ENCODE measurements at places on chromosomes 2 and 18.
A peak's percentile ranks its signal among the peaks of the same experiment; 100 is the strongest.

DNA sequence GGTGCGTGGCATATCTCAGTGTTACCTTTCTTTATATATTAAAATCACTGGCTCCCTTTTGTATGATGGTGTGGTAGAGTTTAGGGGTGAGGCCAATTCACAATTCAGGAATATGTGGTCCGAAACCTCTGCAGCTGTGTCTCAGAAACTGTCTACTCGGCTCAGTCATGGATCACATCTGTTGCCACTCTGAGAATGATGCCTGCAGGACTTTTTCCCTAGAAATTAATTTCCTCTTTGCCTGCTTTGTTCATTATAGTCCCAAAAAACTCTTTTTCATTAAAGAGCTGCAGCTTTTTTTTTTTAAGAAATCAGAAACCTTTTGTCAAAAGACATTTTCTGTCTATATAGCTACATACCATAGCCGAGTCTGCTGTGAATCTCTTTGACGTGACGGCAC, 104.9 kb upstream of the NFATC1 start:
- no peak for DNase-seq

GRCh38 chr2:197209742-197210408, 100.7 kb downstream of the ANKRD44 start:
- DNase-seq, result no peak

GRCh38 chr18:78793313-78794070, 186.1 kb upstream of the SALL3 start:
- no peak for DNase-seq

DNA sequence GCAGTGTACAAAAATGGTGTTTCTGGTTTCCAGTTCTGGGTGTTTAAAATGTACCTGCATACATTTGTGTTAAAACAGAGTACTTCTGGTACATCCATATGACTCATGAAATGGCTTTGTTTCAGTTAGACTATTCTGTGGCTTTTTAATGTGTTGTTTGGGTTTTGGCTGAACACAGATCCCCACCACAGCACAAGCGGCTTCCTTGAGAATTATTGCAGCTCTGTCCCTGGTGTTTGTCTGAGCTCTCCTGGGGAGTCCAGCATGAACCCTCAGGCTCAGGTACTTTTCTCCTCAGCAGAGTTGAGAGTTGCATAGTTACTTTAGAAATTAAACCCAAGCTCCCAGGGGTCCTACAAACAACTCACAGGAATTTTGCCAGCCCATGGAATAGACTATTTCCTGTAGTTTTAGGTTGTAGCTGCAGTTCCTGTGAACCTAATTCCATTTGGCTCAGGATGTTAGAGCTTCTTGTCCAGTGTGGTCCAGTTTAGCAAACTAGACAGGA, 64.8 kb upstream of the EML6 start:
- DNase-seq, result no peak

DNA sequence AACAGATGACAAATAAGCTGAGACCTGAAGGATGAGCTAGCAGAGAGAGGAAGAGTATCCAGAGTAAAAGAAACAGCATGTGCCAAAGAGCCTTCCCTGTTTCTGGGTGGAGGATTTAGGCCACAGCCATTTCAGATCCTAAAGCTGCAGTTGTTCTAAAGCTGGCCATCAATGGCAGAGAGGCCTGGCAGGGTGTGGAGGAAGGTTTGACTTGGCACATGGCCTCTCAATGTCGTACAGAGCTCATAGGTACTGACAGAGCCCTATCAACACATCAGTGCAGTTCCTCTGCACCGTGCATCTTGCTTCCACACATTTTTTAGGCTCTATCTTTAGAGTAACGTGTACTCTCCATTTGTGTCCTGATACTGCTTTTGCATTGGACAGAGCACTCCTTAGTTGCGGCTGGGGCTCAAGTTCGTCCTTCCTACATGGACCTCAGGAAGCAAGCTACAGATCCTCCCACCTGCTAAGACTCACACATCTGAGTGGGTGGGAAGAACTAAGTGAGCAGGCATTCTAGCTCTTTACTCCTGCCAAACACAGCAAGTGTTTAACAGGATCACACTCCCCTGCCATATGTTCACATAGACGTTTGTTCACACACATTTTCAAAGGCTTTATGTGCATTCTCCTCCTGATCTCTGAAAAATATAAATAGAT, 3.0 kb upstream of the CHMP3 start:
- DNase-seq, result peak; percentile 50

DNA sequence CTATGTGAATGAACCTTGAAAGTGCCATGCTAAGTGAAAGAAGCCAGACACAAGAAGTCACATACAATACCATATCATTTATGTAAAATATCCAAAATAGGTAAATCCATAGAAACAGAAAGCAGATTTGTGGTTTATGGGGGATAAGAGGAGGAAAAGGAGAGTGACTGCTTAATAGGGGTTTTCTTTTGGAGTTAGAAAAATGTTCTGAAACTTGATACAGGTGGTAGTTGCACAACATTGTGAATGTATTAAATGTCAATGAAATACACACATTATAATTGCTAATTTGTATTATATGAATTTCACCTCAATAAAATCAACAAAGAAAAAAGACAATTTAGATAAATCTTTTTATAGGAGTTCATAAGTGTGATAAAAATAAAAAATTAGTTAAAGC, 37.1 kb downstream of the MEMO1 start:
- no peak for DNase-seq

GRCh38 chr2:46369783-46370182, 72.6 kb downstream of the EPAS1 start:
- DNase-seq, result no peak

DNA sequence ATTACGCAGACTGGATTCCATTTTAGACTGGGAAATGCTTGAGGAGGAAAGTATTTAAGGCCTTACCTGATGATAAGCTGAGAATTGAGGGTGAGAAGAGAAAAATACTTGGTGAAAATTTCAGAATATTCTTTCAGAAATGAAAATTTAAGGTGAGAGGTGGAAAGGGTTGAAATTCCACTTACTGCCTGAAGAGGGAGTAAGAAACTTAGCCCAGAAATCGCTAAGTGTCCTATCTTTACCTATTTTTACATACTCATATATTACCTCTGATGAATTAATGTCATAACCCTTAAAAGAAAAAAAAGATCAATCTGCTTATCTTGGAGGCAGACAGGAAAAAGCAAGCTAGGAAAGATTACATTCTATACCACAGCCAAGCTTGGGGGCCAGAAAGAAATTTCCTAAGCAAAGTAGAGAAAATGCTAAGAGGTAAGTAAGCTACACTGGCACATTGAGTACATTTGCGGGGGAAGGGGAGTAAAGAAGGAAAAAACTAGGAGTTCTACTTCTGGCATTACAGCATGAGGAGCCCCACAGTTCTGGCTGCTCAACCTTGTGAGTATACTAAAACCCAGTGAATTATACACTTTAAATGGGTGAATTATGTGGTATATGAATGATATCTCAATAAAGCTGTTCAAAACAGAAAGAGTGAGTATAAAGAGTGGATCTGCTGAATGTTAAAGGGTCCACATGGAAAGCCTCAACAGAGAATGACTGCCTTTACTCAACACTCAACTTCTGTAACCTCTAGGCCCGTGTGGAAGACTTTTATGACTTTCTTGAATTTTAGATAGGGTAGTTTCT, 33.8 kb downstream of the SMC6 start:
- DNase-seq, result no peak

DNA sequence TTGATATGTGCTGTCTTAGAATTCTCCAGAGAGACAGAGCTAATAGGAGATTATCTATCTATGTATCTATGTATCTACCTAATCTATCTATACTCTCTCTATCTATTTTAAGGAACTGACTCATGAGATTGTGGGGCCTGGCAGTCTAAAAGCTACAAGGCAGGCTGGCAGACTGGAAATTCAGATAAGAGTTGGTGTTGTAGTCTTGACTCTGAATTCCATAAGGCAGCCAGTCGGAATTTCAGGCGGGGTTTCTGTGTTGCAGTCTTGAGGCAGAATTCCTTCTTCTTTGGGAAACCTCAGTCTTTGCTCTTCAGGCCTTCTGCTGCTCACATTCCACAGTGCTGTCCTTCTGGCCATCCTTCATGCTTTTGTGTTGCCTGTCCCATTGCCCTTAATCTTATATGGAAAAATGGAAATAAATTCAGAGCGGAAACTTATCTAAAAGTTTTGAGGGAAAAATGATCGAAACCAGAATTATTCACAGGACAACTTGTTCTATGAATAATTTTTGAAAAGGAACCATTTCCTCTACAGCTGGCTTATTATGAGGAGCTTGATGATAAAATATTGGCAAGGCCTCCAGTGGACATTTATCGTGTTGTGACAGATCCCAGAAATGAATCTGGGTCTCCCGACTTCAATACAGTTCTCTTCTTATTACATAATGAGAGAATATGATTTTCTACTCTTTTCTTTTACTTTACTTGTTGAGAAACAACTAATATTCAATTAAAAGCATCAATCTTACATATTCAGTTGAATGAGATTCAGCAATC, 10.8 kb downstream of the IL1RL1 start:
- no peak for DNase-seq

GRCh38 chr2:11683476-11683875, 13.5 kb upstream of the NTSR2 start:
- DNase-seq, result no peak

DNA sequence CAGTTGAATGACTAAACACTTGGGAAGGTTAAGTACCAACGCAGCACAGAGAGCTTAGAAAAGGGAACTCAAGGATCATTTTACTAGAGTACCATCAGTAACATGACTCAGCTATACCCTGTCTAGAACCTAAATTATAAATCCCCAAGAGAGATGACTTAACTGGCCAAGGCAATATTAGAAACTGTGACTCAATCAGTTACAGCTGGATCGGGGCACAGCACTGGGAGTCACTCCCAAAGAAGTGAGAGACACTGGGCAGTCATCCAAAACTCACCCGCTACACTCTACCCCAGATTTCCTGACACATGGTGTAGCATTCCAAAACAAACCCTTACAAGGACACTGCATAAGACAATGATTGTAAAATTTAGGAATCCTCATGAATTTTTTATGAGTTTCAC, 17.7 kb downstream of the IWS1 start:
- peak; percentile 72 for DNase-seq

GRCh38 chr2:1370461-1370860, 42.8 kb upstream of the TPO start:
- no peak for DNase-seq

DNA sequence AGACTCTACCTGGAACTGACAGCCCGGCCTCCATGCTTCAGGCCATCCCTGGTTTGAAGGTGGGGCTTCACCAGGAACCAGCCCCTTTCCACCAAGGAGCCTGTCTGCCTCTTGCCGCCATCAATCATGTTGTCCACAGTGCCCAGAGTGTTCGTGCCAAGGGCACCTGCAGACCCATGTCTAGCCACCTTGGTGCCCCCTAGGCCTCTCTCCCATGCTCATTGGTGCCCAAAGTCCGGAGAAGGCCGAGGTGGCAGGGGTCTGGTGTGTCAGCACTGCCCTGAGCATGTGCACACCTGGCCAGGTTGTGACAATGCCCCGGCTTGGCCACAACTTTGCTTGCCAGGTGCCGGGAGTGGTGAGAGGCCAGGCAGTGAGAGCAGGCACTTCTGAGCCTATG, 114.8 kb downstream of the COPS8 start:
- no peak for DNase-seq

DNA sequence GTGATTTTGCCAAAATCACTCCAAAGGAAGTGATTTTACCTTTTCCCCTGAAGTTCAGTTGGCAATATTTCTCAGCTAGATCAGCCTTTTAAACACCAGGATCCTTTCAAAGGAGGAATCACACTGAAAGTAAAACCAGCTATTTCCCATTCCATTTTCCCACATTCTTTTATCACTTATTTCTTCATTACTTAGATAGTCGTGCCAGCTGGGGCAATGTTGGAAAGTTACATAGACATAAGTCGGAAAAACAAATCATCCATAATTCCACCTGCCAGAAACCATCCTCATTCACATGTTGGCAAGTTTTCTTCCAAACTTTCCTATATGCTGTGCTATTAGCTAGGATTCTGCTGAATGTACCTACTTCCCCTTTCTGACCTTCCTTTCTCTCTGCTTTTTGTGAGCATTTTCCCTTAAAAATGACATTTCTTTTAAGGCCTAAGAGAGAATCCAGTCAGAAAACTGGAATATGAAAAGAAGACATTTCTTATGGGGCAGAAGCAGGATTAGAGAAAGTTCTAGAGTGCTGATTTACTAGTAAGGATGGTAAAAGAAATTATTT, 170.0 kb upstream of the STK17B start:
- no peak for DNase-seq

DNA sequence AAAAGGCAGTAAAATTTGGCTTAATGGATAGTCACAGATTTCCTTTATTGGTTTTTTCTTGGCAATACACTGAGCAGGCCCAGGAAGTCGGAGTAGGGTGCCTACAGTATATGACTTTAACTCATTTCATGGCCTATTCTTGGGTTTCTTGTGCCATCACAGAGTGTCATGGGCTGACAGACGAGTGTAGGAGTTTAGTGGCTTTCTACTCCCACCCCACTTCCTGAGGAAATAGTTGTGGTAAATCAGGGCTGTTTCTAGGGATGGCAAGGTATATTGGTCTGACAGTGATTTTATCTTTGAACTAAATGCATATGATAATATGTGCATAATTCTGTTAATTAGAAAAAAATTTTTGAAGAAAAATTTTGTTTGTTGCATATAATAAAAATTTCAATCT, 100.1 kb downstream of the PLCL1 start:
- no peak for DNase-seq

GRCh38 chr2:223721746-223722145, 115.6 kb downstream of the AP1S3 start:
- no peak for DNase-seq

GRCh38 chr2:101627285-101628029, 70.0 kb upstream of the MAP4K4 start:
- DNase-seq, result no peak

- DNase-seq, result no peak
These were observed 73.9 kb upstream of the NFATC1 start for GRCh38 chr18:79321625-79322405.

GRCh38 chr2:182595650-182596049, 120.4 kb upstream of the DNAJC10 start:
- DNase-seq, result no peak

GRCh38 chr2:157875641-157876065, 477 bp downstream of the ACVR1 start:
- no peak for DNase-seq

- DNase-seq, result no peak
These were observed 57.9 kb downstream of the SPIRE1 start for GRCh38 chr18:12599966-12600365.

DNA sequence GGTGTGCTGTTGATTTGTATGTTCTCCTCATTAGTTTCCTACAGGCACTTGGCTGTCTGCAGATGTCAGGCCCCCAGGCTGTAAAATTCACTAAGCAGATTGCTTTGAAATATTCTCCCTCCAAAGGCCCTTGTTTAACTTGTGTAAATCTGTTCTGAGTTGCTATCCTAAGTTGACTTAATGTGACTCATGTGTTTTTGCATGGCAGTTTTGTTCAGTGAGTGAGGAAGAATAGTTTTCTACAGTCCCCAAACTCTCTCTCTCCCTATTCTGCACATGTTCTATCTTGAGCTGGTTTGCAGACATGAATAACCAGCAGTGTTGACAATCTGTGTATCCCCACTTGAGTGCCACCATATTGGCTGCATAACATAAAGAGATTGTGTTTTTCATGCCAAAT, 1005.4 kb upstream of the DDX18 start:
- DNase-seq, result no peak

Data from putamen (tissue), 1 donor.